ENCODE measurements at places on chromosomes 16 and 17.

DNA sequence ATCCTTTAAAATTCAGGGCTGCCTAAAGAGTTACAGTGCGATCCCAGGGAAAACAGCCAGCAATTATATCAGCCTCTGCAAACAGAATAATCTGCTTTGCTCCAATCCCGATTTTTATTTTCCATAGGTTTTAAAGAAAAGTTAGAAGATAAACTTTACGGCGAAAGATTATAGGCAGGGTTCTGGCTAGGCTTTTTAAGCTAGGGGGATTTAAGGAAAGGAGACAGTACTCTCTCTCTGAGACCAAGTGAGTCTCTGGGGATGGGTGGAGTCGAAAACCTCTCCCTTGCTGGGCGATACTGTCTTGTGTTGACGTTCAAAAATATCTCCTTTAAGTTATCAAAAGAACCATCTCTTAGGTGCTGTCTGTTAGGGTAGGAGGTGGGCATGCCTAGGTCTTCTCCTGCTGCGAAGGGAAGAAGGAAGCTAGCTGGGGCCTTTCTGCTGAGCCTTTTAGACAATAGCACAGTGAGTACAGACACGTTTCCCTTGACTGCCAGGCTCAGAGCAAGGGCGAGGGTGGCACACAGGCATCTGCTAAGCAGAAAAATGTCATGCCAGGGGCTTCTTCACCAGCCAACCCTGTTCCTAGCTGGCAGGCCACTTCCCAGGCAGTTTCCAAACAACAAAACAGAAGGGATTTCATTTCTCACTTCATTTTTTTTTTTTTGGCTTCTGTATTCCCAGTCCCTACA, 167.9 kb upstream of the MAF start:
- no peak for DNase-seq

DNA sequence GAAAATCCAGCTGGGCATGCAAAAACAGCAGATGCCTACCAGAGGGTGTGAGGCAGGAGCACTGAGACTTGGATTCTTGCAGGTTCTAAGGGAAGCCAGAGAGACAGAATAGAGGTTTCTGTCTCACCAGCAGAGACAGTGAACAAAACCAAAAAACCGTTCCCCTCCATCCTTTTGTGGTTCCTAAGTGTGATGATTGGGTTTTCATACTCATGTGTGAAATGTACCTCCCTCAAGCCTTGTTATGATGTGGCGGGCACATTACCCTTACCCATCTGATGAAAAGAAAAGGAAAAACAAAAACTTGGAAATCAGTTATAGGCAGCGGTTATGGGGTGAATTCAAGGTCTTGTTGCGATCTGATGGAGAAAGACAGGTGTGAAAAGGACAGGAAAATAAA, 172.6 kb upstream of the CDH13 start:
- no peak for DNase-seq

DNA sequence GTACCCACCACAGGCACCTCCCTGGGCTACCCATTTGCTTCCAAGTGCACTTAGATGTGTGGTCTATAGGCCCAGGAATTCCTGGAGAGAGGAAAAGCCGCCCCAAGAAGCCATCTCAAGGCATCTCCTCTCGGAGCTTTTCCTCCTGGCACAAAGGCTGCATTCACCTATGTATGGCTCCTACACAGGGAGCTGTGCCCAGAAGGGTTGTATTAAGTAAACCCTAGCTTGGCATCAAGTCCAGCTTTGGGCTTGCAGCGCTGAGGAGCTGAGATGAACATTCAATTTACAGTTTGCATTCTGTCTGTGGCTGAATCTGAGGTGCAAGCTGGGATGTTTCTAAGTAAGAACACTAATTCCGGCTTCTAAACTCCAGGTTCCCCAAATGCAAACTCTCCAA, 81.3 kb downstream of the CDYL2 start:
- no peak for DNase-seq

DNA sequence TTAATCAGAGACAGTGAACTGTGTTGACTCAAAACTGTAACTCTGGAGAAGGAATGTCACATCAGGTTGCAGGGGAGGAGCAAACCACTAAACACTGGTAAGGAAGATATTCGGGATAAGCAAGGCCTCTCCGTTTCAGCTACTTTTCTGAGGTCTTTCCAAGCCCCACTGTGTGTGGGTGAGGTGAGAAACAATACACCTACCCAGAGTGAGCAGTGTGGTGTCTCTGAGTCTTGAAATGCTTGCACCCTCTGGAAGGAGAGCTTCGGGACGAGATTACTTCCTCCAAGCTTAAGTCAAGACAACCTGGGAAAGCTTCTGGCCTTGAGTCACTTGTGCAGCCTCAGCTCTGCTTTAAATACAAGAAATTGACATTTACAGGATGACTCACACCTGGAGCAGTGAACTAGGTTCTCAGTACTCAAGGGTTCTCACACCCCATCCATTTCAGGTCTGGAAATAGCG, 2.5 kb upstream of the MAP3K14 start:
- DNase-seq, result no peak

DNA sequence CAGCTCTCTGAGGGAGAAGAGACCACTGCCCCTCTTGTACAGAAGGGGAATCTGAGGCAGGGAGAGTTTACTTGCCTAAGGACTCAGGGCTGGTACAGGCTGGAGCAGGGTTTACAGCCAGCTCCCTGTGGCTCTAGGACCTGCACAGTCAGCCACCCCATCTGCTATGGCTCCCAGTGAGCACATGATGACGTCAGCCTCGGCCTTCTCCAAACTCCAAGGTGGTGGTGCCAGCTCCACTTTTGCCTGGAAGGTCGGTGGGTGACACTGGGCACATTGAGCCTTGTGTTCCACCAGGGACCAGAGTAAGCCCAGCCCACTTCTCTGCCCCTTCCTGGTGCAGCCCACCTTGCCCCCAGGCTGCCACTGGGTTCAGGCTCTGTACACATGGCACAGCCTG, 202.2 kb downstream of the ENGASE start:
- no peak for DNase-seq

- DNase-seq, result no peak
These were observed 128.4 kb downstream of the ANKRD11 start for GRCh38 chr16:89361751-89362539.

DNA sequence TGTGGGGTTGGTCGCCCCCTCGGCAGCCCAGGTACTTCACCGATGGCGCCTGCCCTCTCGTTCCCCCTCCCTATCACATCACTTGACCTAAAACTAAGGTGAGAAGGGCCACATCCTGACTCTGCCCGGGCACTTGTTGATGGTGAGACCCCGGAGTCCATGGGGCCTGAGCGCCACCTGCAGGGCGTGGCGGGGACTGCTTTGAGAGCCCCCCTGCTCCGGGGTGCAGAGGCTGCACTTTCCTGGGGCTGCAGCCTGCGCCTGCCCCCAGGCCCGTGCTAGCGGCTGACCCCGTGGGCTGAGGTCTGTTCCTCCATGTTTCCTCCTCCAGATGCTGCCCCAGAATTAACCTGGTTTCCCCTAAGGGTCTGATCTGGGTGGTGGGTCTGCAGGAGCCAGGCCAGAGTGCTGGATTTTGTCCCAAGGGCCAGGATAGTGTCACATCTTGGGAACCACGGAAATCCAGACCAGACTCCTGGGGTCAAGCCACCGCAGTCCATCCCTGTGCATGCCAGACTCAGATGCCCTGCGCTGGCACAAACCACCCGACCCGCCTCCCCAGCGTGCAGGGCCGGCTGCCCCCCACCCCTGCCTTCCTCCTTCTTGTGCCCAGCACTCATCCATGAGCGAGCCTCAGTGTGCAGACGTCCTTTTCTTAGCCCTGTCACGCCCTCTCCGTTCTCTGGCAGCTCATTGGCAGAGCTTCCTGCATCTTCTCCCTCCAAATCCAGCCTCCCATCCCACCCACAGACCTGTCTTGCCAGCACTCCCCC, 2.7 kb downstream of the NDUFAF8 start:
- peak; percentile 43 for DNase-seq

DNA sequence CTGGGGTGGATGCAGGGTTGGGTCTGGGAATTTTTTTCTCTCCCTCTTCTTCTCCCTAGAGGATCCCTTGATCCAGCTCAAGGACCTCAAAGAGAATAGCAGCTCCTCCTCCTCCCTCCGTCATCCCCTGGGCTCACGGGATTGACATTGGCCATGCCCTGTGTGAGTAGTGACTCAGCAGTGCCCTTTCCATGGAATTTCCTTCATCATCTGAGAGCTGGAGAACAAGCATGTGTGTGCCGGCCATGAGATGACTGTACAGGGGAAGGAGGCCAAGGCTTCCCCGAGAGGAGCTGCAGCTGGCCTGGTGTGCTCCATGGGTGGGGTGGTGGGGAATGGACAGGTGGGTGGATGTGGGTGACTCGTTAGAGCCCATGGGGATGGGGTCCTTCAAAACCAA, 8.9 kb upstream of the WSCD1 start:
- no peak for DNase-seq

DNA sequence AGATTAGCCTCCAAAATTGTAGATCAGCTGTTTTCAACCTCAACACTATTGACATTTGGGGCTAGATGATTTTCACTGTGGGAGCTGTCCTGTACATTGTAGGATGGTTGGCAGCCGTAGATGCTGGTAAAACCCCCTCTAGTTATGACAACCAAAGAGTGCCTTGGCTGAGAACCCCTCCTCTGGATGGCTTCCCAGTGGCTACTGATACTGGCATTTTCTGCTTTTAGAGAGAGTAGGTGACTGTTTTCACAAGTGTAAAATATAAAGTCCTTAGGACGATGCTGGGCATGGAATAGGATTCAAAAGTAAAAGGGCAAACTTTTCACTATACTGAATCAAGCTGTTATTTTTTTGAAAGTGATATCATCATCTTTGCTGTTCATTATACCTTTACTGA, 1048.8 kb upstream of the EEF2KMT start:
- DNase-seq, result no peak

GRCh38 chr17:20930081-20930760, 112.6 kb downstream of the USP22 start:
- no peak for DNase-seq

DNA sequence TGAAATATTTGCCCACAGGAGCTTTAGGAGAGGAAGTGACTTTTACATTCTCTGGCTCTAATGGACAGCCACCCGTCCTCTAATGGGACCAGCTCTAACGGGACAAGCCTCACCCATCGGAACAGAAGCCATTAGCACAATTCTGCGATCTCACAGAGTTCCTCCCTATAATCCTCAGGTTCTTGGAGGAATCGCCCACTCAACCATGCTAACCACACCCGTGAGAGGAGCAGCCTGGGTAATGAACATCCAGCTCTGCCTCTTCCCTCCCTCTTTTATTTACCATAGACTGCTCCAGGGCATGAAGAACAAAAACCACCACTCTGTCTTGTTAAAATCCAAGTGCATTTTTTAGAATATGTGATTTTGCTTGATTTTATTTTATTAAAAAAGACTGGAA, 6.8 kb downstream of the SLC35B1 start:
- no peak for DNase-seq

GRCh38 chr16:52407778-52408177, 139.2 kb downstream of the TOX3 start:
- no peak for DNase-seq

DNA sequence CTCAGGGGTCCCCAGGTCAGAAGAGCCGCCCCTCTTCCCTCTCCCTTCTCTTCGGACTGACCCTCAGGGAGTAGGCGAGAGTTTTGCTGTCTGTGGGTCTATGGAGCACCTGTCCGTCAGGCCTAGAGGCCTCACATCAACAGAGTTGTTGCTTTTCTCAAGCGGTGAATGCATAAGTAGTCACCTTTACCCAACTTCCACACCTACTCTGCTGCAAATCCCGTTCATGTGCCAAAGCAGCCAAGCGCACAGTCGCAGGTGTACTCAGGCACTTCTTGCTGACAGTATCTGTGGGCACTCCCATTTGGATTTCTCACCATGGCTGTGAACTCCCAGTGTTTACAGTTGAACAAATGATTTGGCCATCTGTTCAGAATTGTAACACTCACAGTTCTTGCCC, 4.0 kb upstream of the FA2H start:
- DNase-seq, result no peak

- peak; percentile 65 for DNase-seq
These were observed 49.6 kb downstream of the USP22 start for GRCh38 chr17:20992987-20993862.

DNA sequence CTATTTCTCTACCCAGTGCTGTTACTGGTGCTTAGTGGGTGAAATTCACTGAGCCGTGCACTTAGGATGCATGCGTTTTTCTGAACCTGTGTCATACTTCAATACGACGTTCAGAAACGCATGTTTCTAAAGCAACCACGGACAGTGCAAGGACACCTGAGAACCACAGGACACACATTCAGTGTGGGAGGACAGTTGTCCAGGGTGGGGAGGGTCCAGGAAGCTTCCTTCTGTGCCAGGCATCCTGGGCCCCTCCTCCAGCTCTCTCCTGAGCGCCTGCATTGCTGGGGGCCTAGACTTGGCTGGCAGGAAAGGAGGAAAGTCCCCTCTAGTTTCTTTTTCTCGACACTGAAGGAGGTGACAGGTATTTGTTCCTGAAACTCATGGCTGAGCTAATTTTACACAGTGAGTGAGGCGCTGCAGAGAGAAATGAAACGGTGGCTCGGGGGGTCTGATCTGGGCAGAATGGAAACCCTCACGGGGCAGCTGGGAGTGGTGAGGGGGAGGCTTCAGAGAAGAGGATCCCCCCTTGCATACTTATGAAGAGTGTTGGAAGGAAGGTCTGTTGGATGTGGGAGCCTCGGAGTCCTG, 89.9 kb downstream of the IRF8 start:
- DNase-seq, result no peak

DNA sequence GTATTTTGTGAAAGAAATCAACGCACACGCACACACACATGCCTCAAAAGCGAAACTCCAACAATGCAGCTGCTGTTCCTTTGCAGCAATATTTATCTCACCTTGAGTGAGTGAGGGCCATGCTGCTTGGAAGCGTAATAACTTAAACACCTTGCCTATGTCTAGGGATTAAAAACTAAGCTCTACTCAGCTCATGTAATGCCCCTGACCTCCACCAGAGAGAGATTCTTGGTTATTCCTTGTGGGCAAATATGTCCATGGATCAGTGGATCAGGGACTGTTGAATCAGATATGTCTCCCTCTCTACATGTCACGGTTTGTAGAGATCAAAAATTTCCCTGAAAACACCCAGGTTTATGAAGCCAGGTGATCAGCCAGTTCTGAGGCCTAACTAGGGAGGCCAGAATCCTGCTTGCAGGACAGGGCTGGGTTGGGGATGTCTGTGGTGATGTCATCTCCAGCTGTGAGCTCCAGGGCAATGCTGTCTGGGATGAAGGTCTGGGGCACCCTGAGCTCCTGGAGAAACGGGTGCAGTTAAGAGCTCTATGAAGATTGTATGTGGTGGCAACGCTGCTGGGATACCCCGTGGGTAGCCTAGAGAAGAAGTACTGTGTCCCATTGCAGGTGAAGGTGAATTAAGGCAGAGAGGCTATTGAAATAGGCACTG, 149.4 kb downstream of the KCNJ12 start:
- no peak for DNase-seq

GRCh38 chr17:7191069-7191468, 11.9 kb upstream of the ASGR1 start:
- no peak for DNase-seq

Data from AML-193 (cell line).